ENCODE measurements at places on chromosomes 5 and 9.
A peak's percentile ranks its signal among the peaks of the same experiment; 100 is the strongest.

DNA sequence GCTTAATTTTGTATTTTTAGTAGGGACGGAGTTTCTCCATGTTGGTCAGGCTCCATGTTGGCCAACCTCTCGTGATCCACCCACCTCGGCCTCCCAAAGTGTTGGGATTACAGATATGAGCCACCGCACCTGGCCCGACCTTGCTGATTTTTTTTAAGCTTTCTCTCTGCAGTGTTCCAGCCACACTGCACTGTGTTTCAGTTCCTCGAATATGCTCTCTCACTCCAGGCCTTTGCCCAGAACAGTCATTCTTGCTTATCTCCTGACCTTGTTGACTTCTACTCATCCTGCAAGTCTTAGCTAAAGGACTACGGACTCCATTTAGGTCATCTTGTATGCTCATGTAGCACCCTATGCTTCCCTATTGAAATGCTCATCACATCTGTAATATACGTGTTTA is 3.3 kb downstream of the SNAPC3 start:
- no peak for DNase-seq

- DNase-seq, result peak; percentile 73
Observed at GRCh38 chr9:20562051-20562450, 60.2 kb downstream of the MLLT3 start.

GRCh38 chr9:102362470-102363132 is 624.2 kb upstream of the GRIN3A start:
- DNase-seq, result no peak

DNA sequence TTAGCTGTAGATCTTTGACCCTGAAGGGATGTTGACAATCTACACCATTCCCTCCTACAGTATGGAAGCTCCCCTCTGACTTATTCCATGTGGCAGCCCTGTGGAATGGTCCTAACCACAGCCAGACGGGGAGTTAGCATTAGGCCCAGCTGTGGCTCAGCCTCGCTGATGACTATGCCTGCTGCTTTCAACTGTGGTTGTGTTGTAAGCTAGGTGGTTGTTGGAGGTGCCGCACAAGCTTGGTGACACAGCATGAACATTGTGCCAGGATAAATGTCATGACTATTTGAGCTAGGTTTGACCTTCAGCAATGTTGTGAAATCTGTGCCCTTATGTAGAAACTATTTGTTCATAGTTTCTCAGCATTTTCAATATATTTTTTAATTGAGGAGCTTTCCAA is 40.6 kb downstream of the SGCD start:
- DNase-seq, result no peak

- no peak for DNase-seq
Observed at GRCh38 chr5:135700731-135701130, 121.9 kb upstream of the CXCL14 start.

DNA sequence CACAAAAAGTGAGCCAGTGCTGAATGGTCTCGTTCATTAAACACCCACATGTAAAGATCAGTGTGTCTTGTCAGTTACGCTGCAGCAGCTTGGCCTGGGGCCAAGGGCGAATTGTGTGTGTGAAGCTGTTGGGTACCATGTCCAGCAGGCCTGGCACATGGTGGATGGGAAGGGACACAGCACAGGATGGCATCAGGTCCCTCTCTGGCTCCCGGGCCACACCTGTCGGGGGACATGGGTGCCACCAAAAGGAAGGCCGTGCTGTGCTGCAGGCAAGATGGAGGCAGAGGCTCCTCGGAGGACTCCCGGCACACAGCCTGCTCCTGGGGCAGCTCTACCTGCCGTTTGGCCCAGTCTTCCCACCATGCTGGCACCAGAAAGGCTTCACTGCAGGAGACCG is 32.0 kb downstream of the NKD2 start:
- DNase-seq, result no peak

- DNase-seq, result no peak
Observed at GRCh38 chr5:151186052-151186451, 28.5 kb upstream of the ANXA6 start.
